Stimulated activated naive CD4-positive, alpha-beta T cell treated with Interleukin-2 at 50 U/mL for 16 hours (primary cell): ENCODE measurements at places on chromosomes 16 and 17.

GRCh38 chr16:30401768-30402425, 5.5 kb upstream of the ZNF771 start:
- no peak for DNase-seq

GRCh38 chr17:67178555-67178954, 66.4 kb downstream of the HELZ start:
- DNase-seq, result no peak

DNA sequence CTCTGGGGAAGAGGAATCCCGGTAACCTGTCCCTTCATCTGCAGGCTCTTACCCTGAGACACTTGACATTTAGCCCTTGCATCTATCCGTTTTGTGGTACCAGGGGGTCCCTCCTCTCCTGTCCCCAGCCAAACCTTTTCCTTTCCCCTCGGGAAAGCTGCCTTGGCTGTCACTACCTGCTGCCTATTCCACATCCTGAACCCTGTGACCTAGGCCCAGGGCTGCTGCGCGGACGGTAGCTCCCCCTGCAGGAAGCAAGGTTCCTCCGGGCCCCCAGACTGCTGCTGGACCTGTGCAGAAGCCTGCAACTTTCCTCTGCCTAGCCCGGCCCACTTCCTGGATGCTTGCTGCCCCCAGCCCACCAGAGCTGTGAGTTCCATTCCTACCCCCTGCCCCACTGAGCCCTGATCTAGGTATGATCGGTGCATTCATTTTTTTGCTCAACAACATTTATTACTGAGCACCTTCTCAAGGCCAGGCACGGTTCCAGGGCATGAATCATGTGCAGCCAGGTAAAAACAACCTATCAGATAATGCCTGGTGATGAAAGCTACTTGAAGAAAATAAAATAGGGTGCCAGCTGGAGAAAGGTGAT, 10.5 kb upstream of the ALDOA start:
- DNase-seq, result peak; percentile 11

GRCh38 chr17:8946476-8946875, 19.0 kb downstream of the PIK3R5 start:
- no peak for DNase-seq

DNA sequence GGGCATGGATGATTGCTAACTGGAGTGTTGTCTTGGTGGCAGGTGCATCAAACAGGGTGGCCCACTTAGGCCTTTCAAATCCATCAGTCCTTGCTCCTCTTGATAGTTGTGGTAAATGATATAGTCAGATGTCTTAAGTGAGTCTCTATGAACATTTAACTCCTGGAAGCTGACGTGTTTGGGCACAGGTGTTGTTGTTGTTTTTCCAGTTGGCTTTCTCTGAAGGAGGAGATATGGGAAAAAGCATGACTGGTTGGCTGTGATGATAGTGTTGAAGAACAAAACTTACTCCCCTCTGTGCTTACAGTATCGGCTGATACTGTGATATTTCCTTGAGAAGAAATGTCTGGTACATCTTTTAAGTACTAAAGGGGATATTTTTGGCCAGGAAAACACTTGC, 18.0 kb downstream of the TNRC6A start:
- no peak for DNase-seq
